ENCODE measurements at places on chromosomes 1 and 21.

- DNase-seq, result no peak
Observed at GRCh38 chr1:61501971-61502916, 222.7 kb downstream of the TM2D1 start.

GRCh38 chr1:225737866-225738265 is 39.8 kb upstream of the SRP9 start:
- DNase-seq, result no peak

DNA sequence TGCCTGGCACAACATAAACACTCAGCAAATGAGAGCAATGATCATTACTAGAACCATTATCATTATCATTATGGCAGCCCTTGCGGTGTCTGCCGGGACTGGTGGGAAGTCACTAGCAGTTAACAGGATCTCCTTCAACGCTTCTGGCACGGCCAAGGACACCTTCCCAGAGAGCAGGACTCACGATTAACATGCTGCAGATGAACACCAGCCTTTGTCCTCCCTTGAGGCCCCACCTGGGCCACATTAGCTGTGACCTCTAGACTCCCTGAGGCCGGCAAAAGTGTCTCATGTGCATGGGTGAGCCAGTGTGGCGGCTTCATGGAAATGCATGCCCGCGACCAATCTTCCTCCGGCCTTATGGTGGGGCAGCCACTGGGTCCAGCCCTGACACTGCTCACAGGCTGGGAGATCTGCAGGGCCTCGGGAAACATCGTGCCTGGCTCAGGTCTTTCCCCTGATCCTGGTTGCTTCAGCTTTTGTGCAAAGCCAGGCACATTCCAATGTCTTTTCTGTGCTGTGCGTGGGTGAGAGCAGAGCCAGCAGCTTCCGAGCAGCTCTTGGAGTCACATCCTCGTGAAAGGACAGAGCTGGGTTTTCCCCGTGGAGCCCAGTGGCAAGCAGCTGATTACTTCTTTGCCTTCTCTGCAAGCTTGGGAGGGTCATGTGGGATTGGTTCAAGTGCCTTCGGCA is 107.3 kb downstream of the HMGB4 start:
- DNase-seq, result no peak

DNA sequence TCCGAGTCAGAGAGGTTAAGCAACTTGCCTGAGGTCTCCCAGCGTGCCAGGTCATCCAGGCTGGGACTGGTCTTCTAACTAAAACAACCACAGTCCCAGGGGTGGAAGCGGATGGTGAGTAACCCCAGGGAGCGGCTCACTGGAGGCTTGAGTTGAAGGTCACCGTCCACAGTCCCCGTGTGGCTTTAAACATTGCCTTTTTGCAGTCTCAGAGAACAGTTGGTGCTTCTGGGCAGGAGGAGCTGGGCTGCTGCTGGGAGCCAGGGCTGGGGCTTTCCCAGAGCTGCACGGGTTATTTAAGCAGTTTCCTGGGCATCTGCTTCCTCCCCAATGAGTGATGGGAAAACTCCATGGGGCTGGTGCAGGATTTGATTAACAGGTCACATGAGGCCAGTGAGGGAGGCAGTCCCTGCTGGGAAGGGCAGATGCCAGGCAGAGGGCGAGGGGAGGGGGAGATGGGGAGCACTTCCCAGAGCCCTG is 12.3 kb downstream of the ARHGEF10L start:
- DNase-seq, result peak; percentile 26

DNA sequence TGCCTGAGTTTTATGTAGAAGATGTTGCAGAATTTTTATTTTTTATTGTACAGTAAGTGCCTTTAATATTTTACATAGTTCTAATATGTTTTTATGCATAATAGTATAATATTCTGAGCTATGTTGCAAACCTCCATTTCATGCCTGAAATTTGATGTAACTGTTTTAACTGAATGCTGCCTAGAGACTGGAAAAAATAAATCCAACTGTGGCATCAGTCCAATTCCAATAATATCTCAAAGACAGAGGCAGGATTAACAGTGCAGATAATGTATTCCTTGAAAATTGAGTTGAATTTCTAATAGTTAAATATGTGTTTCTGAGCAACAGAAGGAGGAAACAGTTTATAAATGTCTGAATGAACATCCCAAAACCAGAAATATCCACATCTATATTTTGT is 61.1 kb upstream of the KIF1B start:
- DNase-seq, result no peak

DNA sequence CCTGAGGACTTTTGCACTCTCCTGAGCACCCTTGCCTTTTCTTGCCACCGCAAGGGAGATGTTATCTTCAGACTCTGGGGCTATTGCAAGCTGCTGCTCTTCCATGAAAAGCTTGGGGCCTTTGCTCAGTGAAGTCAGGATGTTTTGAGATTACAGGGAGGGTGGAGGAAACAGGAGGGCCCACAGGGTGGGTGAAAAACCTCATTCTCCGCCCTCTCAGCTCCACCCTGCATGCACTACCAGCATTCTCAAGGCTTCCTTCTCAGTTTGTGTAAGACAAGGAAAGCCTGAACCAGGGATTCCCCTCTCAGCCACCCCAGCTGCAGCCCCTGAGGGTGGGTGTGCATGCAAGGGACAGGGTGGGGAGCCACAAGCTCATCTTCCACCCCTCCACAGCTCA is 25.8 kb upstream of the ZNF648 start:
- no peak for DNase-seq

DNA sequence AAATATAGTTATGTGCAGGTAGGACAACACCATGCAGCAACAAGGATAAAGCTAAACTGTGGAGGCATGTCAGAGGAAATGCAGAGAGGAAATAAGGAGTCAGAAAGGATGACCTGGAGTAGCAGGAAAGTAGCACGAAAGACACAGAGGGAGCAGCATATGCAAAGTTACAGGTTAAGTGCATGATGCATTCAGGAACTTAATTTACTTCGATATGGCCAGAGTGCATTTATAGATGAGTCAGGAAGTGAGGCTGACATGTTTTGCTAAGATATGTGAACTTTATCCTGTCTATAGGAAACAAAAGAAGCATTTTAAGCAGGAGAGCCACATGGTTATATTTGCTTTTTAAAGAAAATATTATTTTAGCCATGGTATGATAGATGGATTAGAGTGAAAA is 15.4 kb upstream of the MUTYH start:
- DNase-seq, result no peak

DNA sequence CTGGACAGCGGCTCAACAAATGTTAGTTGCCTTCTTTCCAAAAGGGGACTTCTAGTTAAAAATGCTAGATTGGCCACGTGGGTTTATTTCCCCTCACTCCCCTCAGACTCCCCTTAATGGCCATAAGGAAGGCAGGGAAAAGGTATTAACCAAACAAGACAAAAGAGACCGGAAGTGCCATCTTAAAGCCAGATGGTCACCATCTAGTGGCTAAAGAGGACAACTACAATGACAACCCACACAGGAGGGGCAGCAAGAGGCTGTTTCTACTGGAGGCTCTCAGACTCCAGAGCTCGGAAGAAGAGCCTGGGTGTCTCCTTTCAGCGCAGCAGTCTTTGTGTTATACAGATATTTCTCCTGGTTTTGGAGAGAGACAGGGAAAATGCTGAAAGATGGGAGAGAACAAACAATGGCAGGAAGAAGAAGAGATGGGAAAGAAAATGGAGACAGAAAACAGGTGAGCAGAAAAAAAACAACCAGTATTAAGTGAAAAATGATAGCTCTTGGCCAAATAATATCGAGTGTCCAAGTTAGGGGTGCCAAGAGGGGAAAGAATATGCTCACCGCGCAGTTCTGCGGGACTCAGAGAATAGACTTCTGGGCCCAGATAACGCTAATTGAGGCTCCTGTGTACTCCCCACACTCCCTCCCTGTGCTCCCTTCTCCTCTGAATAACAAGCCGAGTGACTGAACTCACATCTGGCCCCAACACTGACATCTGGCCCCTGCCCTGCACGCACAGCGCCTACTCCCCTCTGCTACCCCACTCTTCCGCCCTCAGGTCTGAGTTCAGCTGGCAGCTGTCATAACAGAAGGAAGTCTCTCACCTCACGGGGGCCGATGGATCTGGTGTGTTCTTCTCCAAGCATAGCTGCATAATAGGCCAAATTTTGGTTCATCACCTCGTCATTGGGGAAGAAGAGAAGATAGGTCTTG is 9.6 kb downstream of the P3H1 start:
- DNase-seq, result peak; percentile 62

GRCh38 chr21:45737485-45738166 is 94.1 kb downstream of the PCBP3 start:
- no peak for DNase-seq

GRCh38 chr1:206662396-206663092 is 22.2 kb upstream of the MAPKAPK2 start:
- no peak for DNase-seq

GRCh38 chr1:87369736-87370478 is 41.2 kb downstream of the LMO4 start:
- DNase-seq, result no peak

GRCh38 chr21:26194811-26195251 is 24.3 kb upstream of the APP start:
- peak; percentile 79 for DNase-seq

DNA sequence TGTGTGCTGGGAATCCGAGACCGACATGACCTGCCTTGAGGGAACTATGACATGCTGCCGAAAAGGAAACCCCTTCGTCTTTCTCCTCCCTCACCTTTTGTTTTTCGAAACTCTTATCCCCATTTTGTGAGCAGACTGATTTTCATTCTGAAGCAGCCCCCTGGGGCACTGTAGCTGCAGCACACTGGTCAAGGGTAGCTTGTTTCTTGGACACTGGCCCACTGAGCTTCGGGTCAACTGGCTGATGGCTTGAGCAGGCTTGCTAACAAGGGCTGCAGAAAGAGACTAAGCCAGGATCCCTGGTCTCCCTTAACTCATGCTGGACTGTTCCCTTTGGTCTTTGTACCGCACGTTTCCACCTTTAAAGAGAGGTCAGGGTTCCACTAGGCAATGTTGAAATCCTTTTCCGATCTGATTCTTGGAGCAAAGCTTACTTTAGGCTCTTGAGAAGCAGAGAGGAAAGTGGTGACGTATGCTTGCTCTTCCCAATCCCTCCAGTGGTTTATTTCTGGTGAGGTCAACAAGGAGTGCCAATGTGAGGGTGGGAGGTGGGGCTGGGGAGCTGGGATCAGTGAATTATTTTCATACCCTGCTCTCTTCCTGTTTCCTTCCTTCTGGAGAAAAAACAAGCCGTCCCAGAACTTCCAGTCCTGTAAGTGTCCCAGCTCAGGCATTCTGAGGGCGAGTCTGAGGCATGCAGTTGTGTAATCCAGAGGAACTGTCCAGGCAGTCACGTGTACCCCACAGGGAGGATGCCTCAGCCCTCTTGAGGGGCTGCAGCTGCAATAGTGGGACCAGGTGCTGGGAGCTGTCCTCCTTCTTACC is 7.6 kb downstream of the CYP4B1 start:
- no peak for DNase-seq

DNA sequence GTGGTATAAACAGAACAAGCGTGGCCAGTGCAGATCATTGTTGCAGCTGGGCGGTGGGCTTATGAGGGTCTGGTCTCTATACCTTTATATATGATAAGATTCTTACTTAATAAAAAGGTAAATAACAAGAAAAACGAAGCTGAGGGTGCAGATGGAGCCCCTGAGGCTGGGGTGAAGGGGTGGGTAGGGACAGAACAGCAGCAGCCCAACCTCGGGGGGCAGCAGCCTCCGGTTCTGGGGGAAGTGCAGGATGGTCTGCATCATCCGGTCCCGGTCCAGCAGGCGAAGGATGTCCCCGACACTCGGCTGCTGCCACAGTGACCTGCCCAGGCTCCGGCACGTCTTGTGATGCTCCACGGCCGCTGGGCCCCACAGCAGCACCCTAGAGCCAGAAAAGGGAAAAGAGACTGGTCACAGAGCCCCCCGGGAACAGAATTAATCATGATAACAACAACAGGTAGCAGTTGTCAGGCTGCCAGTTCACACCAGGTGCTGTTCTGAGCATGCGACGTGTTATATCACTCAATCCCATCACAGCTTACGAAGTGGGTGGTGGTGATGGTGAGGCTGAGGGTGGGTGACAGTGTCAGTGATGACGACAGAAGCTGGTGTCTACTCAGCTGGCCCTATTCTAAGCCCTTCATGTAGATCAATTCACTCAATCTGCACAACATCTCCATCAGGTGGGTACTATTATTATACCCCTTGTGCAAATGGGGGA is 35.5 kb downstream of the MRAP start:
- DNase-seq, result no peak

DNA sequence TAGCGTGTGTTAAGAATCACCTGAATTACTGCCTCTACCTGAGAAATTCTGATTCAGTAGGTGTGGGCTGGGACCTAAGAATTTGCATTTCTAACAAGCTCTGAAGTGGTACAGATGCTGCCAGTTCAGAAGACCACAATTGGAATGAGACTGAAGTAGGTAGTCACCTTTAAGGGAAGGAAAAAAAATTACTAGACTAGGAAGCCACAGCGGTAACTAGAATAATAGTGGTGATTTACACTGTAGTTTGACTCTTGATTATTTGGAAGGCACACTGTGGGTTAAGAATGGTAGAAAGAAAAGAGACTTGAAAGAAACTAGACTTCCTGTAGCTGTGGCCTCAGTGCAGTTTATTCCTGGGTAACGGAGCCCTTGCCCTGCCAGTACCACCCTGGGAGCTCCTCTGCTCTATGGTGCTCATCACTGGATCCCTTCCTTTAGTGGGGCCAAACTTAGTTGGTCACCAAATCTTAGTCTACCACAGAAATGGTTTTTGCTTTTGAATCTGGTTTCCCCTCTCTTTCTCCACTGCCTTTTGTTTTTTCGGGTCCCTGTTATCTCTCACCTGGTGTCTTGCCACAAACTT is 43.6 kb downstream of the ARID1A start:
- no peak for DNase-seq

- no peak for DNase-seq
Observed at GRCh38 chr1:6586404-6586816, 6.6 kb downstream of the ZBTB48 start.

All from fibroblast of skin of right biceps (primary cell).